Putamen (tissue), 1 donor: ENCODE measurements at places on chromosomes 6 and 20.

GRCh38 chr6:163738725-163739407 is 324.3 kb downstream of the QKI start:
- DNase-seq: no peak

DNA sequence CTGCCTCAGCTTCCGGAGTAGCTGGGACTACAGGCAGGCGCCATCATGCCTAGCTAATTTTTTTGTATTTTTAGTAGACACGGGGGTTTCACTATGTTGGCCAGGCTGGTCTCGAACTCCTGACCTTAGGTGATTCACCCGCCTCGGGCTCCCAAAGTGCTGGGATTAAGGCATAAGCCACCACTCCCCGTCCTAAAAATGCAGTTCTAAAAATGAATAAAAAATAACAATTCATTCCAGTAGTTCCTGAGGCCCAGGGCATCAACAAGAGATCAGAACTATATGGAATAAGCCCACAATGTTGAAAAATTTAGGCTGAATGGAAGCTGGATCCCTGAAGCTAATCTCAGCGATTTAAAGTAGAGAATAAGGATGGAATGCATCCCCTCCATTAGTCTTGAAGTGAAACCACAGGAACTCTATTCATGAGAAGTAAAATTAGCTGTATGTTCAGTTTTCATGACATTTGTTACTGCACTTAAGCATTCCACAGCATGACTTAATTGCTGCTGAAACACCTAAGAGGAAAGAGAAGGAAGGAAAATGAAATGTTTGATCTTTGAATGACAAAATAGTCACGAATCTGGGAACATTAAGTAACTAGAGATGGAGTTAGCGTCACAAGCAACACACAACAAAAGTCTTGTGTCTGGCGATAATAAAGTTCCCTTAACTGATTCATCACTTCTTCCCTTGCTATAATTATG is 80.4 kb upstream of the RIPOR2 start:
- DNase-seq: no peak

GRCh38 chr6:69097948-69098347 is 462.9 kb downstream of the ADGRB3 start:
- no peak for DNase-seq

- no peak for DNase-seq
These were observed 93.1 kb downstream of the RNF182 start for GRCh38 chr6:14017626-14018475.

DNA sequence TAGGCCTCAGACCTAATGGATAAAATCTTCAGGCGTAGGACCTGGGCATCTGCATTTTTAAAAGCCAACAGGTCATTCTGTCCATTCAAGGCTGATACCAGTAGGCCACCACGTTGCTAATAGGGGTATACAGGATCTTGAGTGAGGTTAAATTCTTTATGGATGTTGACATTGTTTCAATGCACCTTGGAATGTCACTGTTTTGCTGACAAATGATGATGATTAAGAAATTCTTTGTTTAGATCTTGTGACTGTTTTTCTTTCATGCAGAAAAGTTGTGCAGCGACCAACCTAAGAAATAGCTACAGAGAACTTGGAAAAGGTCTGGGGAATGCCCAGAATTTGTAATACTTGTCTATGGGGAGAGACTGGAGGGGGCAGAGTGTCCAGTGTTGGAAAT is 101.1 kb upstream of the CLDN20 start:
- no peak for DNase-seq
